Posterior vena cava (tissue), 2 donors: ENCODE measurements at places on chromosomes 6 and 20.

DNA sequence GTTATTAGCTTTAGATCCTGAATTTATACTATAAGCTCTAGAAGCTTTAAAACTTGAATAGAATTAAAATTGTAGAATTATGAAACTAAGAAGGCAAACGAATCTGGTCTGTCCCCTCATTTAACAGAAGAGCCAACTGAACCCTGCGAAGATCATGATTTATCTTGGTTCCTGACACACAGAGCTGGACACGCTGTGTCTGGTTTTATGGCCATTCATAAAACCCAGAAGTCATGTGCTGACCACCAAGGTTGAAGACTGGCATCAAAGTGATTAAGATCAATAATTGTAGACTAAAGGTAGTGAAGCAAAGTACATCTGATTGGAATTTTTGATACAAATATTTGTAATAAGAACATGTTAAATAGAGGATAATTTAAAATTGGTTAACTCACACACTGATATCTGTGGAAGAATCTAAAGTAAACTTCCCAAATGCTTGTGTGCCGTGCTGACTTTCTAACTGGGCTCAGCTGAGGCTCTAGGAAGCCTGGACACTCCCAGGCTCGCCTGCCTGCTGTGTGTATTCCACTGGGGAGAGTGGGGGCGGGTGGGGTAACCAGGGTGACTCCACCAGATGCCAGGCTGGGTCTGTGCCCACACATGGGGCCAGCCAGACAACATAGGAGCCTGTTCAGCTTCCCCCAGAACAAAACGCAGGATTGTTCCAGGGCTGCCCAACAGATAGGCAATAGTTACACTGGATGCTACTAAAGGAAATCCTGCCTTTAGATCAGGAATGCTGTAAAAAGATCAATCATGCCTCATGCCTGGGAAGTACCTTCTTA lies 42.1 kb upstream of the SLC22A3 start:
- no peak for DNase-seq

DNA sequence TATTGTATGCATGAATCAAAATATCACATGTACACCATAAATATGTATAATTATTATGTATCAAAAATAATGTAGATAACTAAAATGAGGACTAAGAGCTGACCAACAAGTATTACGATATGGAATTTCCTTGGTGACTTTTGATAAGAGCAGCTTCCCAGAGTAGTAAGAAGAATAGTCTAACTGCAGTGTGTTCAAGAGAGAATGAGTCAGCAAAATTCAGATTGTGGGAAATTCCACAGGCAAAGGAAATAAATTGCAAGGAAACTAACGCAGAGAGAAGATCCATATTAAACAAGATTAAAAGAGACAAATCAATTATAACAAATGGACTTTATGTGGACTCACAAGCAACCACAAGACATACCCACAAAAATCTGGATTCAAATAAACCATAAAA lies 26.4 kb downstream of the FRK start:
- DNase-seq = no peak

- no peak for DNase-seq
Observed at GRCh38 chr6:89834884-89835792, 5.5 kb downstream of the CASP8AP2 start.

GRCh38 chr20:52145587-52145986 lies 46.0 kb downstream of the ZFP64 start:
- DNase-seq = no peak

DNA sequence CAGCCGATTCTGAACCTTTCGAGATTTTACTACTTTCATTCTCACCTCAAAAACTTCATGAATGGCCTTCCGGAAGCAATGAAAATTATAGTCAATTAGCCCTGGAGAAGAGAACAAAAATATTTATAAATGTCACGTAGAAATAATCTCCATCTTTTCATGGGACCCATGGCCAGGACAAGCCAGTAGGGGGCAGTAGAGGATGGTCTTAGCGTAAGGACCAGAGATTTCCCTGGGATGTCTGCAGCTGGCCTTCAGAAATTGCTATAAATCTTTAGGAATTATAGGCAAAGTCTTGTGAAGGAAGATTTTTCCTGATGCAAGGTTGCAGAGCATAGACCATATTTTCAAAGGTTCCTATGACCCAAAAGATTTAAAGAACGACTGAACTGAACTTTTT lies 15.6 kb upstream of the UBE2J1 start:
- no peak for DNase-seq

DNA sequence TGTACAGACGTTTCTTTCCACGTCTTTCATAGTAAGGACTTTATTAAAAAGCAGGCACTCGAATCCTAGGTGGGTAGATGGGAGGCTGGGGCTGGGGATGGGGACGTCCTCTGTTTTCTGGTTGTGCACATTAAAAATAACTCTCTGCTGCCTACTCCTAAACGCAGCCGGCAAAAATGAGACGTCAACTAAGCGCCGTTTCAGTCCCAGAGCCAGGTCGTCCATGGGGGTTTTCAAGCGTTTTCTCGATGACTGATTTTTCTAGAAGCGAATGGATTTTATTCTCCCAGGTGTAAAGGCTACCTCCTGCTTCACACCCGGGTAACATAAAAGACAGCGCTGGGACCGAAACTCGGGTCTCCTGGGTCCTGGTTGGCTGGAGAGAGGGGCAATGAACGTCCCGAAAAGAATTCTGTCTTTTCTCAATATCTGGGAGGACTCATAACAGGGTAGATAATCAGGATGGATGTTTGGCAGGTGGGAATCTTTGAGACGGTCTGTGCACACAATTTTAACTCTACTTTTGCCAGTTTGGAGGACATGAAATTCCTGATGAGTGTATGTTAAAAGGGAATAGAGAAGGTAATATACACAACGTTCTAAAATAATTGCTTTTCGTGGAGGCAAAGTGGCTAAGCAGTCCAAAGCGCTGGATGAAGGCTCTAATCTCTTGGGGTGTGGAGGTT lies 25.2 kb downstream of the GPX6 start:
- no peak for DNase-seq

GRCh38 chr20:21395666-21396598 lies 1.4 kb downstream of the NKX2-4 start:
- DNase-seq = no peak
